ENCODE measurements at places on chromosomes 1 and 21. TPM values are rescaled to one million over a fixed set of nuclear protein-coding genes. Genes with fewer than 3 reads are reported as not detected.

Gene DCLRE1B
- 0.71 TPM for total RNA-seq

Gene NBPF4
- not detected for total RNA-seq

Gene CLSTN1
- total RNA-seq, result 73.5 TPM

Gene OR2T12
- not detected for total RNA-seq

Gene OR2T33
- not detected for total RNA-seq

Gene NPPB
- 0.31 TPM for total RNA-seq

Gene KRTAP19-1
- total RNA-seq, result not detected

Gene OXCT2
- 2.2 TPM for total RNA-seq

Gene RABGAP1L
- total RNA-seq, result 35.0 TPM

Gene OR10J1
- not detected for total RNA-seq

Gene HPCA
- not detected for total RNA-seq

Gene SDC3
- 6.6 TPM for total RNA-seq

Gene FAM163A
- total RNA-seq, result 0.18 TPM

Gene ATP1A4
- not detected for total RNA-seq

Gene FCRL4
- not detected for total RNA-seq

Gene EIF2D
- total RNA-seq, result 20.9 TPM

Gene MOB3C
- total RNA-seq, result 12.4 TPM

Gene ABCG1
- 6.3 TPM for total RNA-seq

Gene BRINP2
- not detected for total RNA-seq

Gene RUNX3
- total RNA-seq, result 1.3 TPM

Gene MTFR1L
- 25.4 TPM for total RNA-seq

Gene RHOU
- total RNA-seq, result 8.6 TPM

Gene CLCA4
- total RNA-seq, result 0.06 TPM

Gene CD101
- total RNA-seq, result 1.0 TPM

Gene SH2D2A
- total RNA-seq, result 1.1 TPM

Gene SMIM1
- 6.1 TPM for total RNA-seq

Gene LEMD1
- not detected for total RNA-seq

Gene EDN2
- 1.3 TPM for total RNA-seq

Gene DIO1
- not detected for total RNA-seq

Gene KRTAP12-2
- total RNA-seq, result not detected

Gene WDR3
- 18.8 TPM for total RNA-seq

Gene TMEM82
- not detected for total RNA-seq

Measured in pancreas (tissue), 10 donors.